ENCODE measurements at places on chromosomes 16 and 17.

- peak; percentile 78 for DNase-seq
These were observed at the start of gene NECAB2 for GRCh38 chr16:83967838-83968305. TSS of gene NECAB2 (plus strand) at chr16:83968244. CDS start at chr16:83968649, 405 bp downstream.

DNA sequence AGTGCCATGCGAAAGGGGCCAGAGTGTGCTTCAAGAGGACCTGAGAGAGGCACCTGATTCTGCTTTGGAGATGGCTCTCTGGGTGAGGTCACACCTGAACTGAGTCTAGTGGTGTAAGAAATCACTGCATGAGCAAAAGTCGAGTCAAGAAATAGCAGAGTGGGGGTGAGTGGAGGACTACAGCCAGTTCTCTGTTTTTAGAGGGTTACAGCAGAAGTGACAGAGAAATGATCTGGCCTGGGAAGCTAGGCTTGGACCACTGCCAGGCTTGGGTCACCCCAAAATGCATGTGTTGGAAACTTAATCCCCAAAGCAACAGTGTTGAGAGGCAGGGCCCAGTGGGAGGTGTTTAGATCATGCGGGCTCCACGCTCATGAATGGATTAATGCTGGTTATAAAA is 312.0 kb downstream of the CBLN1 start:
- no peak for DNase-seq

GRCh38 chr16:85544016-85544415 is 69.1 kb upstream of the GSE1 start:
- no peak for DNase-seq

DNA sequence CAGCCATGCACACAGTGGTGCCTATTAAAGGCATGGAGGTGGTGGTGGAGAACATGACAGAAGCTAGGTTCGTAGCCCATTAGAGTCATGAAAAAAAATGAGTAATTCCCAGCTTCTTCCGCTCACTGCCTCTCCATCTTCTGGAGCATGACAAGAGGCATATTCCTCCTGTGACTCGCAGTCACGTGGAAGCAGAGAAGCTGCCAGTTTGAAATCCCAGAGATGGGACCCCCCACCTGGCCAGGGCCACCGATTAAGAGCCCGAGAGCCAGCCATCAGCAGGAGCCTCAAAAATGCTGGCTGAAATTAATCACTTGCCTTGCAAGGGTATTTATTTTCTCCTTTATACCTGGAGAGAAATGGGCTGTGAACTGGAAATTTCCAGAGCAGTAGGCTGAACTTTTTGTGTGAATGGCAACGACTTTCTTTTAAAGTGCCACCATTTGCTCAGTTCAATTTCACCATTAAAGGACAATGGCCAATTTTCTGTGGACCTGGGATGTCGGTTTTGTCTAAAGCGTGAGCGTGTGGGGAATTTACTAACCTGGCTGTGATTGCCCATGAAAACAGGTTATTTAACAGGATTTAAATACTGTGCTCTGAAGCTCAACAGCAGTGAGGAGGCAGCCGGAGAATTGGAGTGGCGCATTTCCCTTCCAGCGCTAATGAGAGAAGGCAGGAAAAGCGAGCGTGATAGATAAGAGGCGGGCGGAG is 189.7 kb upstream of the SDK2 start:
- no peak for DNase-seq

- no peak for DNase-seq
These were observed 16.2 kb downstream of the UNC13D start for GRCh38 chr17:75828076-75828400.

GRCh38 chr17:20184181-20184580 is 175.0 kb downstream of the SPECC1 start:
- DNase-seq = no peak

GRCh38 chr17:58525239-58525638 is 10.8 kb upstream of the MTMR4 start:
- DNase-seq = peak; percentile 81

DNA sequence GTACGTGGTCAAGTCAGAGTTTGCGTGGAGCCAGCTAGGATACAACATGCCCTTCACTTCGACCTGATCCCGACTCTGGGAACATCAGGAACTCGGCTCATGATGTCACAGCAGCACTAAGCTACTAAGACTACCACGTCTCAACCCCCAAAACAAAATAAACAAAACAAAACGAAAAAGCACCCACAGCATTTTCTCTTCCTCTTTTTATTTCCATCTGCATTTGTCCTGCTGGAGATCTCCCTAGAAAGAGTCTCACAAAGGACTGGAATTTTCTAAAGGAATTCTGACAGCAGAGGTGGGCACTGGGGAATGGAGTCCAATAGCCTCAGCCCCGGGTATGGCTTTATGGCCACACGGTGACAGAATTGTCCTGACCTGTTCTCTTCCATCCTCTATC is 196.6 kb downstream of the SALL1 start:
- DNase-seq = no peak

GRCh38 chr17:80388175-80388574 is 26.8 kb upstream of the ENDOV start:
- DNase-seq = no peak
